Epithelial cell of prostate (primary cell): ENCODE measurements at places on chromosomes 11 and 22.
A peak's percentile ranks its signal among the peaks of the same experiment; 100 is the strongest.

- no peak for DNase-seq
Measured at GRCh38 chr11:102197670-102198139, 87.5 kb downstream of the YAP1 start.

DNA sequence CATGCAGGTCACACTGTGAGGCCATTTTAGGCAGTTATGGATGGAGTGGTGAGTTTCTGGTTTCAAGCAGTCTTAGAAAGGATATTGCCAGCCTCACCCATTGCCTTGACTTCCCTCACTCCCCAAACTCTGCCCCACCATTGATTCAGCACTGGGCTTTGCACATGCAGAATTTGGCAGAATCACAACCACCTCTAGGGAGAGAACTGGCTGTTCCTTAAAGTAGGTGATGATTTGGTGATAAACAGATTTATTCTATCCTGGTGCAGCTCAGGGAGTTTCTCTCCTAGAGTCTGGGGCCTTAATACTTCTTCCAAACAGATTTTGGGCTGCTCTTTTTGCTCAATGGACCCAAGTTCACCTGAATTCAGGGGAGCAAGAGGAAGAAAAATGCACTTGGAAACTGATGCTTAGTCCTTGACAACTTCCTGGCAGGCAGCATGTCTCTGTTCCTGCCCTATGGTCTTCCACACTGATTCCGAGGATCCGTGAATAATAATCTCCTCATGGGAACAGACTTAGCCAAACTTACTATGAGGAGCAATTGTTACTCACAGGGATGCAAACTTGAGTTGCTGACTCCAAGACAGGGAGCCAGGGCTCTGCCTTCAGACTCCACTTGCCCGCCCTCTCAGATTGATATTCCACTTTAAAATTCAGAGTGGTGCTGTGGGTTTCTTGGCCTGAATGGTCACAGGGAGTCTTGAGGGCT lies 129.7 kb upstream of the PARVA start:
- no peak for DNase-seq

- no peak for DNase-seq
Measured at GRCh38 chr11:122851366-122851966, 13.2 kb downstream of the CRTAM start.

DNA sequence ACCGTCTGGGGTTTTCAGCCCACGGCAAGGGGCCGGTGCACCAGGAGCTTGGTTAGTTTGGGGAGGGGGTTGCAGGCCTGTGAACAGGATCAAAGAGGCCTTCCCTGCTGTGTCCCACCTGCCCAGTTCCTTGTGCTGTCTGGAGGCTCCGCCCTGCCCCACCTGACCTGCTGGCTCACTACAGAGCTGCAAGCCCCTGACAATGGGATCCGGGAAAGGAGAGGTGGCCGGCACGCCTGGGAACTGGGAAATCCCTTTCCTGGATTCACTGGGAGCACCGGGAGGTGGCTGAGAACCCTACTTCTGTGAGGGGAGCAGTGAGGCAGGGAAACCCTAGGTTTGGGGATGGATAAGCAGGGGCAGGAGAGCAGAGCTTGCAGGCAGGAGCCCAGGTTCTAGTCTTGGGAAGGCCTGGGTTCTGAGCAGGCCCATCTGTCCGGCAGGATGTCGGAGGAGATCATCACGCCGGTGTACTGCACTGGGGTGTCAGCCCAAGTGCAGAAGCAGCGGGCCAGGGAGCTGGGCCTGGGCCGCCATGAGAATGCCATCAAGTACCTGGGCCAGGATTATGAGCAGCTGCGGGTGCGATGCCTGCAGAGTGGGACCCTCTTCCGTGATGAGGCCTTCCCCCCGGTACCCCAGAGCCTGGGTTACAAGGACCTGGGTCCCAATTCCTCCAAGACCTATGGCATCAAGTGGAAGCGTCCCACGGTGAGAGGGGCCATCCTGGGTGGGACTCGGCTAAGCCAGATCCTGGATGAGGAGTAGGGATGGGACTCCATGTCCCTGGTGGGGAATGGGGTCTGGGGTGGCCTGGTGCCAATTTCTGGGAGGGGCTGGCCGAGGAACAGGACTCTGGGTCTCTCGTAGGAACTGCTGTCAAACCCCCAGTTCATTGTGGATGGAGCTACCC lies 786 bp downstream of the CAPN1 start:
- no peak for DNase-seq

- DNase-seq: peak; percentile 45
Measured at GRCh38 chr22:21816787-21817496, 50.5 kb downstream of the MAPK1 start.

- no peak for DNase-seq
Measured at GRCh38 chr11:133153031-133153430, 379.3 kb downstream of the OPCML start.

DNA sequence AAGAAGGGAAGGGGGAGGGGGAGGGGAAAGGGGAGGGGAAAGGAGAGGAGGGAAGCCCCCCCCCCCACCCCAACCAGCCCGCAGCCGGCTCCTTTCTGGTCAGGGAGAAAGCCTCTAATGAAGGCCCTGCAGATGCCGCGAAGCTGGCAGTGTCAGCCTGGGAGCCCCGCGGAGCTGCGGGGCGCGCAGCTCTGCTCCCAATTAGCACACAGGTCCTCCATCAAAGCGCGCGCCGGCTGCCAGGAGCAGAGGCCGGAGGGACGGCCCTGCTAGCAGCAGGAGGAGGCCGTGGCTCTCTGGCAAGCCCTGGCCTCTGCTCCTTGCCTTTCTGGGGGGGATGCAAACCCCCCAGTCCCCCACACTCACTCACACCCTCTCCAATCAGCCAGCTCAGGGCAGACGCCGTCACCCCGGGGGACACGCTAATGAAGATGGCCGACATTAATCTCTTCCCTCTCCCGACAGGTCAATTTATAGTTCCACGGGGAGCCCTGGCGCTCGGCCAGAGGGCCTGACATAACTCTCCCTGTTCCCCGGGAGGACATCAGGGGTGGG lies 70.5 kb upstream of the TCF20 start:
- no peak for DNase-seq

DNA sequence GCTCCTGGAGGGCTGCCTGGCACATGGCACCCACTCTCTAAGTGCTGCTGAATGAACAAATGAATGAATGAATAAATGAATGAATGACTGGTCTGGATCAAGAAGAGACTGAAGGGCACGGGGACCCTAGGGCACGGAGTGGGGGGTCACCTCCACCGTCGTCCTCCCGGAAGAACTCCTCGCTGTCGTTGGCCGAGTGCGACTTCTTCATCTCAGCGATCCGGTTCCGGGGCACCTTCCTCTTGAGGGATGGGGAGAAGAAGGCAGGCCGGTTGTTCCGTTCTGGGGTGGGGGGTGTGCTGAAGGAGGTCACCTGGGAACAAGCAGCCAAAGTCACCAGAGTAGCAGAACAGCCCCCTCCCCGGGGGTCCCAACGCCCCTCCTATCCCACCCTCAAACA lies 36.0 kb downstream of the NUP50 start:
- no peak for DNase-seq

DNA sequence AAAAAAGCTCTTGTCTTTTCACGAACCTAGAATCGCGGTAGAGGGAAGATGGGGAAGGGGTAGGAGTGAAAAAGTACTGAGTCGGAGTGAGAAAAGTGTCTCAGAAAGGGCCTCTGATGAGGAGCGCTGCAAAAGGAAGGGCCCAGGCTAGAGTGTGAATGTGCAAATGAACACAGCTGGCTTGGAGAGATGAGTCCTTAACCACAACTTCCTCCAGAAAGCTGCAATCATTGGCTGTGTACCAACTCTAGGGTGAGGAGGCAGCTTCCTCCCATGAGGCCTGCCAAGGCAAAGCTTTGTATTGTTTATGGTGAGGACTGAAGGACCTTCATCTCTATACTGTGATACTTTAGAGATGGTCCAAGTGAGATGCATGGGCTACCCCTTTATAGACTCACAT lies 566.9 kb upstream of the ANO5 start:
- no peak for DNase-seq

DNA sequence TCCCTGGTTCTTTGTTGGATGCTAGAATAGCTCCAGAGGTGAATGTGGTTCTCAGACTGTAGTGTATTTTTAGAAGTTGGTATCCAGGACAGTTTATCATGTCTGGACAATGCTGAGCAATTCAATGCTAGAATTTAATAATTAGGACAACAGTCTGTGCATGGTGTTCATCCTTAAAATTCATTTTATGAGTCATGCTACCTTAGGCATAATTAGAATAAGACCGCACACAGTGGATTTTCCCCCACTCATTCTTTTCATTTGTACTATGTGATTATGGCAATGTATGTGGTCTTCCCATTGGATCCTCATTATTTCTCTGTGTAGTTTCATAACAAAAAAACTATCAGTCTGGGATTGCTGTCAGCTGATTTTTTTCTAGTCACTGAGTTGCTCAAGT lies 196.7 kb downstream of the ARHGAP42 start:
- no peak for DNase-seq

GRCh38 chr11:11016068-11016467 lies 158.2 kb upstream of the ZBED5 start:
- no peak for DNase-seq

DNA sequence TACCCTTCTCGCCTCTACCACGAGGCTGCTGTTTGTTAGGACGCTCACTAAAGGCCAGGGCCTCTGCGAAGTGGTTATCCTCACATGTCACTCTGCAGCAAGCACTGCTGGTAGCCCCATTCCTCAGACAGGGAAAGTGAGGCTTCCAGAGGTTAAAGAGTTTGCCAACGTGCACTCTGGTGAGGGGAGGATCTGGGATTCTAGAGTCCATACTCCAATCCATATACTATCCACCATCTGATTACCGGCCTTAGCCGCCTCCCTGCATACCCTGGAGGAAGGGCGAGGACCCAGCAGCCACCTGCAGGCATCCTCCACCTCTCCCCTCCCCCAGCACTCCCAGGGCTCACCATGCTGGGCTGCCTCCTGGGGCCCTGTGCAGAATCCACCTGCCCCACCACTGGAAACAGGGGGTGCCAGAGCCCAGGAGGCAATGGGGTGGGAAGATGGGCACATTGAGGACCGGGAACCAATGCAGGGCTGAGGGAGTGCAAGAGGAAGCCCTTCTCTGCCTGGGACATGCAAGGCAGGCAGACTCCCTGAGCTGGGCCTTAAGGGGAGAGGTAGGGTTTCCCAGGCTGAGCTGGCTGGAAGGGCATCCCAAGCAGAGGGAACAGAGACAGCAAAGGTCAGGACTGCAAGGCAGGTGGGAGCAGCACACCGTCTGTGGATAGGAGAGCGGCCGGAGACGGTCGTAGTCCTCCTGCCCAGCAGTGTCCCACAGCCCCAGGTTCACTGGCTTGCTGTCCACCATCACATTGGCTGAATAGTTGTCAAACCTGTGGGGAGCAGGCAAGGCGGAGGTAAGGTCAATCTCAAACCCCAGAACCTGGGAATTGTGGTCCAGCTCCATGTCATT lies 11.7 kb downstream of the RAC2 start:
- DNase-seq: no peak

GRCh38 chr11:130907229-130907628 lies 9.1 kb downstream of the SNX19 start:
- DNase-seq: no peak

DNA sequence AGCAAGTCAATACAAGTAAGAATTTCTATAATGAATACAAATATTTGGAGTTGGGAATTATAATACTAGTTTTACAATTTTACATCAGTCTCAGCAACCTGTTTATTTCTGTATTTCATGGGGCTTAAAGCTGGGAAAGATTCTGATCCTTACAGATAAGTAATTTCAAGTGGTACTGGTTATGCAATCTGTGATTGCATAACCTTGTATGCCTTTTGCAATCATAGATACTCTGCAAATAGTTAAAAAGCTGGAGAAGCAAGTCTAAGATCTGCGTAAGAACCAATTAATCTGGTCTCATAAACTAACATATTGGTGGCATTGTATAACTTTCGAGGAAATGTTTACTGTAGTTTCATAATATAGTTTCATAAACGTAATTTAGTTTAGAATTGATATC lies 198.3 kb upstream of the PGR start:
- no peak for DNase-seq

GRCh38 chr22:29147331-29147899 lies 58.3 kb upstream of the EMID1 start:
- no peak for DNase-seq

DNA sequence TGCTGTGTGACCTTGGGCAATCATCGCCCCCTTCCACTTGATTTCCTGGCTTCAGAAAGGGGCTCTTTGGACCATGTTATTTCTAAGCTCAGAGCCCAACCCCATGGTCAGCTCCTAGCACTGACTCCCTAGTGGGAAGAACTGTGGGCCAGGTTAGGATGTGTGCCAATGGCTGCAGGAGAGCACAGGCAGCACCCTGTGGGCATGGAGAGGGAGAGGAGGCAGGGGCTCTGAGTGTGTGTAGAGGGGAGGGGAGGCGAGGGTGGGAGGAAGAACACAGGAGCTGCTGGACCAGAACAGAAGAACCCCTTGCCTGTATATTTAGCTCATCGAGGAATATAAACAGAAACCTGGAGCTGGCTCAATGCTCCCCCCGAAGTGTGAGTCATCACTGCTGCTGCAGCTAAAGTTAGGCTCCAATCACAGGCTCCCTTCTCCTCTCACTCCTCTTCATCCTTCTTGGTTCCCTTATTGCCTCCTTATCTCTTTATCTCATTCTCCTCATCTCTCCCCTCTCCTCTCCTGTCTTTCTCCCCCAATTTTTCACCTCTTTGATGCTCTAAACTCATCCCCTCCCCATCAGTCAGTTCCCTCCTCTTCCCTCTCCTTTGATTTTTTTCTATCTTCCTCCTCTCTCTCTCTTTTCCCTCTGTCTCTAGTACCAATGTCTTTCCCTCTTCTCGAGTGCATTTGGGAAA lies 14.5 kb upstream of the RPS19BP1 start:
- DNase-seq: no peak

GRCh38 chr11:82085493-82085892 lies 648.2 kb downstream of the FAM181B start:
- no peak for DNase-seq

DNA sequence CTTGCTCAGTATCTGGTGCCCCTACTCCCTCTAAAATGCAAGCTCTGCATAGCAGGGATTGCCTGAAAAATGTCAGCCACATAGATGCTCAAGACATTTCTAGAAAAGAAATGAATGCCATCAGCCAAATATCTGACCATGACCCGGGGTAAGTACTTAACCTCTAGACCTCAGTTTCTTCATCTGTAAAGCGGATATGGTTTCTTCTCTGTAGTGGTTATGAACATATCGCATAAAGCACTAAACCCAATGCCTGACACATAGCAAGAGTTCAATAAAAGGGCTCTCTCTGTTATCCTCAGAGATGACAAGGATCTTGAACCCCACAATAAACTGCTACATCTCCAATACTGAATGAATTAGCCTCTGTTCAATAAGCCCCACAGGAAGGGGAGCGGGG lies 122.6 kb downstream of the ABTB2 start:
- no peak for DNase-seq

DNA sequence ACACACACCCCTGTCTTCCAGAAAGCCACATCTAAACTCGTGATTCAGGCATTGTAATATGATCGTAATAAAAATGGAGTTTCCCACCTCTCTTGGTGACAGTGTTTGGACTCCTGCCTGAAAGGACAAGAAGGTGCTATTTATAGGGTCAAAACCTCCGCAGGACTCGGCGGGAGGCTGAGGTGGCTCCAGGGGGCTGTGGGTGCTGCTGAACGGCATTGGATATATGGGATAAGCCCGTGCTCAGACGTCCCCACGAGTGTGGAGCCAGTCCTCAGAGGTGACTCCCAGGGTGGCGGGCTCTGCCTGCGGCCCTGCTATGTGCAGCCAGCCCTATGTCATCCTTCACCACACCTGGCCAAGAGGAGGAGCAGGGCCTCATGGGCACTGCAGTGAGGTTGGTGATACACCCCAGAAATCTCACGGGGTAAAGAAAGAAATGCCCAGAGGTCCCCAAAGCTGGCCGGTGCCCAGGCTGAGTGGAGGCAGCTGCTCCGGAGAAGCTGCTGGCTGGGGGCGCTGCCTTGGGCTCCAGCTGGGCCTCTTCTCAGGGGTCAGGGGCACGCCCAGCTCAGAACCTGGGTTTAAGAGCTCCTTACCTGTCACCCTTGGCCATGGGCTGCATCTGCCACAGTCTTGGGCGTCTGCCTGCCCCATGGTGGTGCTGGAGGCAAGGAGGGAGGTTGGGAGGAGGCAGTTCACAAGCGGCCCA lies 5.1 kb upstream of the OSBPL5 start:
- no peak for DNase-seq
